ENCODE measurements at places on chromosomes 13 and 19. TPM values are rescaled to one million over a fixed set of nuclear protein-coding genes. Genes with fewer than 3 reads are reported as not detected.

GRCh38 chr13:104832231-104832630 is 1703.2 kb downstream of the EFNB2 start:
- no peak for DNase-seq

DNA sequence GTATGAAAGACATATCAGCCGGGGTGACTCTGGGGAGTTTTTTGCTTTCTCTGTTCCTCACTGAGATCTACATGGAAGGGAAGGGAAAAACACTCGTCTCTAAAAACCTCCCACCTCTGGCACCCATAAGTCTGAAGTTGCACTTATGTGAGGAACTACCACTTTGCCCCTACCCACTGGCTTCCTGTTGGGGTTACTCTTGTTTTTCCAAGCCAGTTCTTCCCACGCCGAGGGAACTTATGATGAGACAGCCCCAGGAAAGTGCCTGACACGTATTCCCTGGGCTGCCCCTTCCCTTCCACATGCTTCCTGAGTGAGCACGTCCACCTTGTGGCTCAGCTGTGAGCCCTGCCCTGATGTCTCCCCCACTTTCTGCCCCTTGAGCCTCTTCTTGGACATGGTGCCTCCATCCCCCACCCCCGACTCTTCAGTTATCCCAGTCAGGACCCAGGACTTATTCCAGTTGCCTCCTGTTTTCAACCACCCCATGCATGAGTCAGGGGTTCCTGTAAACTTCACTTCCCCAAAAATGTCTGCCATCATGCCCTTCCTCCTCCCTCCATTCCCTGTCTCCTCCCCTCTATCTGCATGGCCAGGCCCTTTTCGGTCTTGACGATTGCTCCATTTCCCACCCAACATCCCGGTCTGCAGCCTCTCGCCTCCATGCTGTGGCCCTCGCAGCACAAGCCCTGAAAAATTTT is 5.1 kb upstream of the SIGLEC7 start:
- no peak for DNase-seq

DNA sequence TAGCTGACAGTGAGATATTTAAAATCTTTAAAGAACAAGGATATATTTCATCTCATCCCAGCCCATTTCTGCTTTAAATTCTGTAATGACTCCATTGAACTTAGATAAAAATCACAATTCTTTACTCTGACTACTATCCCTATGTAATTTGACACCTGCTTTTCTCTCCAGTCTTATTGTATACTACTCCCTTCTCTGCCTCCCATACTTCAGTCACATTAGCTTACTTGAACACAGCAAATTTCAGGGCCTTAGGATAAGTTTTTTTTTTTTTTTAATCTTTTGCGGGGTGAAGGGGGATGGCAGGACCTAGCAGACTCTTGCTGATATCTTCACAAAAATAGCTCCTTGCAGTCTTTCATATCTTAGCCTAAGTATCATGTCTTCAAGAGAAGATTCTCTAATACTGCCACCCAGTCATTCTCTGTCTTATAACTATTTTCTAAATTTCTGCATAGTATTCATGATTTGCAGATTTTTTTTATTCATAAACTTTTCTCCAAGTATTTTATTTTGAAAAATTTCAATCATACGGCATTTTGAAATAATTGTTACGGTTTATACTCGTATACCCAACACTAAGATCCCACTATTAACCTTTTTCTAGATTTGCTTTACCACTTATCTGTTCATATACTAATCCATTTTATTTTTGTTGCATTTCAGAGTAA is 151.4 kb downstream of the PCCA start:
- DNase-seq = no peak

- DNase-seq = no peak
Observed at GRCh38 chr13:113611996-113612395, 27.4 kb downstream of the TFDP1 start.

GRCh38 chr19:5641171-5641570 is 18.3 kb downstream of the SAFB start:
- DNase-seq = no peak

DNA sequence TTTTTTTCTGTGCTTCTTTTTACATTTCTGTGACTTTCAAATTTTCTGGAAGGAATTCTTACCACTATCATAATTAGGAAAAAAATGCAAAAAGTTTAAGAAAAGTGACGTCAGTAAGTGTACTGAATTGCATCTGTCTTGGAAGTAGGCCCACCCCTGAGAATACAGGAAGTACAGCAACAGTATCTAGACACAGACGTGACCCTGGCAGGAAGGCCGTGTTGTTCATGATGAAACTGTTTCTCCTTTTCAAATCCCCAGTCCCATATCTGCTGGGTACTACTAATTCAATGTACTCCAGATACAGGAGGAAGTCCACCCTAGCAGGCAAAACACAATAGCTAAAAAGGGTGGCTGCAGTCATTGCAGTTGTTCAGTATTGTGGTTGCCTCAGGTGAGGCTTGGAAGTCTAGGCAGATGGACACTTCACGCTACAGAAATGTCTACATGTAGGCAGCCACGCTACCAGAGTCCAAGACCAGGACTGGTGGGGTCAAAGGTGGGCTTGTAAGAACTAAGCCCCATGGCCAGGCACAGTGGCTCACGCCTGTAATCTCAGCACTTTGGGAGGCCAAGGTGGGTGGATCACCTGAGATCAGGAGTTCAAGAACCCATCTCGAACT is 49.6 kb upstream of the MED4 start:
- DNase-seq = no peak

GRCh38 chr13:26051657-26052311 is at the start of gene SHISA2:
SHISA2 (minus strand) TSS chr13:26052016; CDS start chr13:26050975, 1,041 bp downstream.
- DNase-seq = no peak

GRCh38 chr19:4987256-4987655 is 18.3 kb downstream of the KDM4B start:
- no peak for DNase-seq

- no peak for DNase-seq
Observed at GRCh38 chr13:98326291-98326690, 149.2 kb upstream of the RNF113B start.

The LILRB3 gene
- total RNA-seq = 5.6 TPM

The NXNL1 gene
- total RNA-seq = not detected

The MYO1F gene
- 20.6 TPM for total RNA-seq
